ENCODE measurements at places on chromosomes 1 and 21.

- DNase-seq: no peak
Measured at GRCh38 chr1:53687901-53688300, 51.1 kb downstream of the GLIS1 start.

DNA sequence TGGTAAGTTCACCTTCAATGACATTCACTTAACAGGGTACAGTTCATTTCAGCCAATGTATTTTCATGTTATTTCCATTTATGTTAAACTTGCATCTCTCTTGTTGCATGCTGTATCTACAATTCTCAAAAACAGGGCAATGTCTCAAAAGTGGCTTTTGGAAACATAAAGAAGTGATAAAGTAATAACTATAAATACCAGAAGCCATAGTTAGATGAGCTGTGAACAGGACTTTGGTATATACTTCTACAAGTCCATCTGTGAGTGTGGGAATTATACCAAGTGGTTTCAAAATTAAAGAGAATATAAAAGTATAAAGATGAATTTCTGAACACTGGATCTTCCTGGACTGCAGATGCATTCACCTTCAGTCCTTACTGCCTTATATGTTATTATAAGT is 585.4 kb upstream of the PBX1 start:
- DNase-seq: no peak

GRCh38 chr1:25173809-25174340 is 58.4 kb downstream of the SYF2 start:
- no peak for DNase-seq

DNA sequence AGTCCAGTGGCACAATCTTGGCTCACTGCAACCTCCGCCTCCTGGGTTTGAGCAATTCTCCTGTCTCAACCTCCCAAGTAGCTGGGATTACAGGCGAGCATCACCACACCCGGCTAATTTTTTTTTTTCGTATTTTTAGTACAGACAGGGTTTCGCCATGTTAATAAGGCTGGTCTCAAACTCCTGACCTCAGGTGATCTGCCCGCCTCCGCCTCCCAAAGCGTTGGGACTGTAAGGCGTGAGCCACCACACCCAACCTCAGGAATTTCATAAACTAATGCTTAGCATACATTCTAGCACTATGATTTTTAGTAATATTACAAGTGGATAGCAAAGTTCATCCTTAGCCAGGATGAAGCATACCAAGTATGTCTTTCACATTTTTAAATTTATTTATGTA is 8.7 kb downstream of the DNAJC11 start:
- no peak for DNase-seq

DNA sequence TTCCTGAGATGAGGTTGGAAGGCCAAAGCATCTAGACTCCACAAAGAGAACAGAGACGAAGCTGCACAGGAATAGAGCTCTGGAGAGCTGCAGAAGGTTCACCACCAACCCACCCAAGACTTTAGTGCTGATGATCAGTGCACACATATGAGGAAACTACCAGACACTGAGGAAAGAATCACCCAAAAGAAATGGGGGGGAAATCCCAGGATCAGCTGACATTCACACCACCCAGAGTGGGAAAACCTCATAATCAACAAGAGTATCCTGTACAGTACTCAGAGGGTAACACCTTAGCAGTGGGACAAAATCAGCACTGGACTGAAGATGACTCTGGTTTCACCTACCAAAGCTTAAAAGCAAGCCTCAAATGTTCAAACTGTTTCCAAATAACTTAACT is 36.4 kb downstream of the DENND1B start:
- DNase-seq: no peak

DNA sequence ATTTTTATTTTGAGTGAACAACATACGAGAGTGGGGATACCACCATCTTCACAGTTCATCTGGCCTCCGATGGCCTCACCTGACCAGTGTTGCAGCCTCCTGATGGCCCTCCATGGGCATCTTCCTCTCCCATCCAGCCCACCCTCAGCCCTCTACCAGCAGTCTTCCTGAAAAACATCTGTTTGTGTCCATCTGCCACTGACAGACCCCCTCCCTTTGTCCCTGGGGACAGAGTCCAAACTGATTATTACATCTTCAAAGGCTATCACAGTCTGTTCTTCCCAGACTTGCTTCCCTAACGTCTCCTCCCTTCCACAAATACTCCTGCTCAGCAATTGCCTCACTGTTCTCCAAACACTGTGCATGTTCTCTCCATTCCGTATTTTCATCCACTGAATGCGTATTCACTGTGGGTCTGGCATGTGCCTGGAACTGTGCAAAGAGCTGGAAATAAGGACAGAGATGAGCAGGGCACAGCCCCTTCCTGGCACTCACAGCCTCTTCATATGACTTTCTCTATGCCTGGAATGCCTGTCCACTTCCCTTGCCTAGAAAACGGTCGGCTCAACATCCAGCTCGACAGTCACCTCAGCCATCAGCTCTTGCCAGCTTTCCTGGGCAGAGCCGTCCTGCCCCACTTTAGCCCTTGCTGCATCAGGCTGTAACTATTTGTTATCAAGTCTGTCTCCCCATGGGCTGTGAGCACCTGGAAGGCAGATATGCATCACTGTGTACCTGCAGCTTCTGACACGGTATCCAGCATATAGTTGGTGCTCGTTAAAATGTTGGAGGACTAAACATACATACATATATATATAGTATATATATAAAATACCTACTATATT is 8.3 kb upstream of the ATF3 start:
- no peak for DNase-seq

All from right lung (tissue), 10 donors.